NCI-H1694 (cell line): ENCODE measurements at places on chromosomes 3 and 15.

GRCh38 chr15:63436872-63437375 lies 55.3 kb upstream of the CA12 start:
- peak; percentile 71 for DNase-seq

DNA sequence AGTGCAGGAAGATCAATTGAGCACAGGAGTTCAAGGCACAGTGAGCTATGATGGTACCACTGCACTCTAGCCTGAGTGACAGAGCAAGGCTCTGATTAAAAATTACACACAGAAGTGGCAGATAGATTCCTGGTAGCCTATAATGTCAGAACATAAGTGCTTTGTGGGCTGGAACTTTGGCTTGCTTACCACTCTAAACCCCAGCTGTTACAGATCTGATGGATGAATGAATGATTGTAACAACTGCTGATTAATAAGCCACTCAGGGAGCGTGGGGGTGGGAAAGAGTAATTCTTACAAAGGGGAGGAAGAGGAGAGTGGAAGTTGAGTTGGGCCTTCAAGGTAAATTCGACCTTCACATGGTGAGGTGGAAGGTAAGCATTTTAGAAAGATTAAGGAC lies 40.9 kb upstream of the PTPN23 start:
- DNase-seq: no peak

- DNase-seq: no peak
These were observed 211.1 kb upstream of the GADL1 start for GRCh38 chr3:31105438-31106077.

- DNase-seq: no peak
These were observed 143.1 kb upstream of the CHRNA7 start for GRCh38 chr15:31887246-31887645.

DNA sequence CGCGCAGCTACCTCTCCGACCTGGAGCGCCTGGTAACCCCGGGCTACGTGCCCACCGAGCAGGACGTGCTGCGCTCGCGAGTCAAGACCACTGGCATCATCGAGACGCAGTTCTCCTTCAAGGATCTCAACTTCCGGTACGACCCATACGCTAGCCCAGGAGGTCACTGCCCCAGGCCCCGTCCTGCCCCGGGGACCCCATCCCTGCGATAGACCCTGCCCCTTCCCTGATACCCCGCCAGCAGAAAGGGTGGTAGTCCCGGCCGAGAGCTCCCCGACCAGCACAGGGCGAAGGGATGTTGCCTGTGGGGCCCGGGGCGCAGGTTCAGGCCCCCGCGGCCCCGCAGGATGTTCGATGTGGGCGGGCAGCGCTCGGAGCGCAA lies 2.3 kb downstream of the GNAT1 start:
- DNase-seq: no peak

DNA sequence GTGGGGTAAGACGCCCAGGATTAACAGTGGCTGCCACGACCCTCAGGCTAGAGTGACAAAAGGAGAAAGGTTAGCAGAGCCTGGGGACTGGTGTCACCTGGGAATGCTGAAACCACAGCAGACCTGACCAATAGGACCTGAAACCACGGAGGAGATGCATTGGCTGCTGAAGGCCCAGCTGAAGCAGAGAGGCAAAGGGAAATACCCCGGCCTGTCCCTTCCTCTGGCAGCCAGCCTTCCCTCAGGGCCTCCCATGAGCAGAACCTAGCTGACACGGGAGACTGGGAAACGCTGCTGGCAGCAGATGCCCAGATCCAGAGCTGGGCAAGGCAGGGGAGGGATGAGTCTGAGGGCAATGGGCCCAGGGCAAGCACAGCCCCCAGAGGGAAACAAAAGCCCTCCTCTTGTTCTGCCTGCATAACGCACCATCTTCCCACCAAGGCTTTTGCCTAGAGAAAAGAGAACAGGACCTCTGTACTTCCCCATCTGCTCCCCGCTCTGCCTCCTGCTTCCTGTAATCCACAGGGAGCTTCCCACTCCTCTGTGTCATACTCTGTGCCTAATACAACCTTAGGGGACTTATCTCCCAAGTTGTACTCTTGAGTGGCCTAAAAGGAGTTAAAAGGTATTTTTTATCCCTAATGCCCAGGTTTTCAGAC lies 216.2 kb downstream of the ABHD5 start:
- DNase-seq: no peak

DNA sequence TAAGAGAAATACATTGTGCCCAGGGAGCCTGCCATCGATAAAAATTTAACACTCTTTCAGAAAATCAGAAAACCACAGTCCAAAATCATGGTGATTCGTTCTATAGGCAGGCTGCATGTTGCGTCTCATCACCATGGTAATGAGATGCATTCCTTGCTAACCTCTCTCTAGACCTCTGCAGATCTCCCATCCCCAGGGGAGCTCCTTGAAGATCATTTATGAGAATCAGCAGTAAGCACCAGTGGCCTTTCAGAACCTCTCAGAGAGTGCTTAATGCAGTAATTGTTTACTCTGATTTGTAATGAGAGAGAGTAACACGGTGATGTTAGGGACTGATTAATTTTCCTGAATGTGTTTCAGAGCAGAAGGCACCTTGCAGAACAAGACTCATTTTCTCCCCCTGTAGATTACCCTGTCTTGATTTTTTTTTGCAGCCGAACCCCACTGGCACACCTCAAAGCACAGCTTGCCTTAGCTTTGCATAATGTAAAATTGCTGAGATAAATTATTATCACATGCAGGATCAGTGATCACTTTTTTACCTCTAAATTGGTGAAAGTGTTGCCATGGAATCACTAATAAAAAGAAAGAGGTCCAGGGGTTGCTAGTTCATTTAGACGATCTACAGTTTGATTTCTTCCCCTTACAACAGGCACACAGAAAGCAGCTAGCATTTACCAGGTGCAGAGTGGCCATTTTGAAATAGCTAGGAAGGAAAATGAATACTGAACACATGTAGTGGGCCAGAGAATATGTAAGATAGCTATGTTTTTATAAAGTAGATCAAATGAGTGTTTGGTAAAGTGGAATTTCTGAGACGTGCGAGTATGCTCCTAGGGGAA lies 98.9 kb upstream of the CHL1 start:
- DNase-seq: no peak
